Activated CD4-positive, CD25-positive, alpha-beta regulatory T cell (primary cell): ENCODE measurements at places on chromosomes 7 and 10.

DNA sequence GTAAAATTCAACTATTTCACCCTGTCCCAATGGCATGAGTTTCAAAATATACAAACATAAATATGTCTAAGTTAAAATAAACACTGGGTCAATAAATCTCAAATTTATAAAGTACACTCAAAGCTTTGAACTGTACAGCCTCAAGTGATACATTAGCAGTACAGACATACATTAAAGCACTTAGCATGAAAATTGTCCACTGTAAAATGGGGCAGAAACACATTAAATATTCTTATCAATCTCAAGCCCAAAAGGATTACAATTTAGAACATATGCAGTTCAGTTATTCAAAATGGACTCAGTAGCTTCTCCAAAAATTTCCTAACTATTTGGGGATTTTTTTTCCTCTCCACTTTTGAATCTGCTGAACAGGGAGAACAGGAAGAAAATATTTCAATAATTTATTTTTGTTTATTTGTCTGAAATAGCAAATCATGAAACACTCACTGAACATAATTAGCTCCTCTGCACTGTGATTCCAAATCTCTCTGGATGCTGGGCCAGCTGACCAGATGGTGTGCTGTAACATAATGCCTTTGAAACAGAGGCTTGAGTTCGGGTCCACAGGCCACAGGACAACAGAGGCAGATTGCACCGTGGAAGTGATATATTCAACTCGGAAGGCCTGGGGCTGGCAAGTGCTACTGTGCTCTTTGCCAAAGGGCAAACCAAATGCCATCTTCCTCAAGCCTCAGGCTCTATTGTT lies 248.9 kb upstream of the LRRN3 start:
- no peak for DNase-seq

- DNase-seq, result no peak
Observed at GRCh38 chr10:114059561-114059960, 15.9 kb downstream of the ADRB1 start.

- DNase-seq, result no peak
Observed at GRCh38 chr10:127972751-127973357, 66.0 kb downstream of the PTPRE start.

DNA sequence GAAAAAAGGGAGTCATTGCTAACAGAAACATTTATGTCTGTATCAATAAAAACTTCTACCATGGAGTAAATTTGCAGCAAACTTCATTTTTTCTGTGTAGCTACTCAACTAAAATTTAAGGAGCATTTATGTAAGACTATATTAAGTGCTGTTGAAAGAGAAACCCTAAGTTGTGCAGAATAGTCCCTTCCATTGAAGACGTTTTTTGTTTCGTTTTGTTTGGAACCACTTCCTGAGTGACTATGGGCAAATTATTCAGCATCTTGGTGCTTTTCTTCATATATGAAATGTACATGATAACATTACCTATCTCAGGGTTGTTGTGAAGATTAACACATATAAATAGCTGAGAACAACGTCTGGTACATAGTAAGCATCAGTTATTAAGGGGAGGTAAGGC lies 24.3 kb downstream of the SEM1 start:
- DNase-seq, result no peak

GRCh38 chr10:1654247-1654646 lies 83.1 kb downstream of the ADARB2 start:
- DNase-seq, result no peak

- DNase-seq, result peak; percentile 49
Observed at GRCh38 chr10:101829561-101830315, 11.5 kb upstream of the OGA start.

DNA sequence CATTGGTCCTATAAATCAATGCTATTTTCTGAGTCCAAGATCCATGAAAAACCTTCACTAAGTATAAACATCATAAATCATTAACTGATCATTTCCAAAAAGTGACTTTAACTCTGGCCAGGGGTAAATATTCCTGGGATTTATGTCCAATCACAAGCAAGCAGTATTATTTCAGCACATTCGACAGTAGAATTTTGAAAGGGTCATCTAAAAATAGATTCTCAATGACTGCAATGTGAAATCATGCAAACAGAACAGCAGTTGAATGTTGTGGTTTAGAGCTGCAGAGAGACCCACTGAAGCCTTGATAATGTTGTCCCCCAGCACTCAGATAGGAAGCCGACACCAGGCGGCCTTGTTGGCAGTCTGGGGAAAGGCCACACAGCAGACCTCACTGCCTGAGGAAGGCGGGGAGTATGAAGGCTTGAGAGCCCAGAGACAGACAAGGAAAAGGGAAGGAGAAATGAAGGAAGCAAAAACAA lies 38.1 kb downstream of the FAM107B start:
- DNase-seq, result no peak

DNA sequence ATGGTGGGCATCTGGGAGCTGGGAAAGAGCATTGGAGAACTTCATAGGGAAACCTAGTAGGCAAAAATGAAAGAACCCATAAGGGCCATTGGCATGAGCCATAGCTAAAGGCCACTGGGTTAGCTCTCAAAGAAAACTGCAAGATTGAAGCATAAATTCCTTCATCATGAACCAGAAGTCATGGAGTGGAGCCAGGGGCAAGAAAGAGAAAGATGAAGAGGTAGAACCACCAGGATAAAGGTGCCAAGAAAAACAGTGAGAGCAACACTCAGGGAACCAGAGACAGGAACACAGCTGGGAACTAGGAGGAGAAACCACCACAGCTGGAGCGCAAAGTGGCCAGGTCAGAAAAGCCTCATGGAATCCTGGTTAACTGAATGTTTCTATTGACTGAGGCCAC lies 11.5 kb upstream of the SGMS1 start:
- no peak for DNase-seq

DNA sequence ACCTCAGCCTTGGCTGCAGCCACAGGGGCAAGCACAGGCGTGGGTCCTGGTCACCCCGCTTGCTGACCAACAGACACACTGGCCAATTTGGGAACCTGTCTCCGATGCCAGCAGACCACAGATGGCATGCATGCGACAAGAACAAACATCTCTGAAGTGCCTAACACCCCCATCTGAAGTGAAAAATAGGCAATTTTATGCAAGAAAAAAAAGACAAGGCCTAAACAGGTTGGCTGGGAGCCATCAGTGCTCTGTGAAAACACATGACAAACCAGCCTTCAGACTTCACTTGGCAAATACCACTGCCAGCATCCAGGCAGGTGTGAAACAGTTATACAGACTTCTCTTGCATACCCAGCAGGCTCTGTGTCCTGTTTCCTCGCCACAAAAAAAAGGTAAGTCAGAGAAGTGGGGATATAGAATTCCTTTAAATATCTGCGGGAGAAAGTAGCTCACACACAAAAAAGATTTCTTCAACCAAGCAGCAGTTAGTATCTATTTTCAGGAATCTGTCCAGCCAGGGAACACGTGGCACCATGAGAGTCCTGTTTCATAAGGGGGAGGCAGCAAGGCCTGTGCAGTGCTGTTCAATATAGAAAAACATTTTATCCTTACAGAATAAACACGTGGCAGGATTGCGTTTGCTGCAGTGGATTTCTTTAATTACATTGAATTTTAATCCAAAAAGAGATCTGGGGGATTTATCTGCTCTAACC lies 293.4 kb upstream of the MKLN1 start:
- no peak for DNase-seq

DNA sequence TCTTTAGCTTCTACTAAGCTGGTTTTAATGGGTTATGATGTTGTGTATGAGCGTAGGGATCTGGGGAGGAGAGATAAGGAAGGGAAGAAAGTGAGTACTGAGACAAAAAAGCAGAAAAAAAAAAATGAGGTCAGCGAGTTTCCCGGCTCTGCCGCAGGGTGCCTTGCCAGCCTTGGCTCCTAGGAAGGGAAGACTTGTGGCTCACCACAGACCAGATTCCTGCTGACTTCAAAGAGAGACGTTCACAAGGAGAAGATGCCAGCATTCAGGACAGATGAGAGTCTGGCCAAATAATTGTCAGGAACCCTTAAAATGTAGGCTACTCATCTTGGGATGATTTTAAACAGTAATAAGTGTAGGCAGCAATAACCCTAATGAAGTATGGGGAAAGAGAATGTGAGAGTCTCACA lies 11.4 kb upstream of the FAS start:
- DNase-seq, result no peak

- DNase-seq, result no peak
Observed at GRCh38 chr7:137829337-137829992, 17.3 kb downstream of the DGKI start.

GRCh38 chr7:134174795-134175261 lies 47.7 kb downstream of the LRGUK start:
- no peak for DNase-seq

- no peak for DNase-seq
Observed at GRCh38 chr10:17871036-17871435, 61.9 kb downstream of the MRC1 start.

- DNase-seq, result no peak
Observed at GRCh38 chr10:49508654-49509053, 30.3 kb downstream of the ERCC6 start.

DNA sequence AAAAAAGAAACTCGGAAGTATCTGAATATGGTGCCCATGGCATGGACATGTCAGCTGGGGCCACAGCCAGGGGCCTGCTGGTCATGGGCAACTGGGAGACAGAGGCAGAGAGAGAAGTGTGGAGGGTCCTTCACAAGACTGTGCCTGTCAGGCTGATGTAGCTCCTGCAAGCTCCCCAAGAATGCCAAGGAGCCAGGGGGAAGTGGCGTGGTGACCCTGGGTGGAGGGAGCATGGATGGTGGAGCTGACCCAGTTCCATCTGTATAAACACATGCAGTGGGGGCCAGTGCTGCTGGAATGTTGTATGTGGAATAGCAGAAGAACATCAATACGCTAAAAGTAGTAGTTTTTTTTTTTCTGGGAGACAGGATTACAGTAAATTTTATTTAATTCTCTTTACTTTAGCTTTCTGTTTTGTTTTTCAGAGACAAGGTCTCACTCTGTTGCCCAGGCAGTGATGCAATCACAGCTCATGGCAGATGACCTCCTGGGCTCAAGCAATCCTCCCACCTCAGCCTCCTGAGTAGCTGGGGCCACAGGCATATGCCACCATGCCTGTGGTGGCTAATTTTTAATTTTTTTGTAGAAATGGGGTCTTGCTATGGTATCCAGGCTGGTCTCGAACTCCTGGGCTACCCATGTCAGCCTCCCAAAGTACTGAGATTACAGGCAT lies 10.5 kb upstream of the ZMIZ2 start:
- DNase-seq, result no peak

DNA sequence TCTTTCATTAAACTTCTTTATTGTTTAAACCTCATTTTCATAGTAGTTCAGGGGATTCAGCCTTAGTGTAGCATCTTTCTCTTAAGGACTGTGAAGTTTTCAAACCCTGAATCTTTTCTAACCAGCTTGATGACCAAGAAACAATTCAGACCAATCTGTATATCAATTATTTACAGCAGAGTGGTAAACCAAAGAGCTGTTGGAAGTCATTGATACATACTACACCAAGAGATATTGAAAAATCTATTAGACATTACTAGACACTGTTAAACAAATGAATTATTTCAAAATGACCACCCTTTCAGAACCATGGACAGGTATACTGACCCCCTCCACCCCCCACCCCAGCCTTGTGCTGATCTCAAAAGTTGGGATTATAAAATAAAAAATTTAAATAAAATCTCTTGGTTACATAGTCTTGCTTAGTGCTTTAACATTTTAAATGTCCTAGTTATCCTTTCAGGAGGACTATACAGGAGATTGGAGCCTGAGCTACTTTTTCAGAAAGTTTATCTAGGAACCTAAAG lies 143.9 kb upstream of the LSM8 start:
- DNase-seq, result no peak

- no peak for DNase-seq
Observed at GRCh38 chr10:22486431-22486830, 141.1 kb downstream of the SPAG6 start.

DNA sequence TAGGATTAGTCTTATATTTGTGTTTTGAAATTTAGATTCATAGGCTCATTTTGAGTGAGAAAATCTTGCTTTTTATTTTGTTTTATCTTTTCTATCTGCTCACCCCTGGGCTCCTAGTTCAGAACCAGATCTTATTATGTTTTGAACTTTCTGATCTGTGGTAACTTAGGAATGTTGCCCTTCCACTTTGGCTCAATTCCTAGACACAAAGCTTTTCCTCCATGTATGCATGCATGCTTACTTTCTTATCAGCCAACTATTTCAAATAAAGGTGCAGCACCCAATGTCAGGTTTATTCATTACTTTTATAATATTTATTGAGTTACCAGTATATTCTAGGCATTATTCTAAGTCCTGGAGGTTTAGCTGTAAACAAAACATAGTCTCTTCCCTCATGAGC lies 374.8 kb upstream of the KIAA1217 start:
- no peak for DNase-seq

GRCh38 chr10:127485153-127485857 lies 63.8 kb upstream of the NPS start:
- DNase-seq, result no peak

DNA sequence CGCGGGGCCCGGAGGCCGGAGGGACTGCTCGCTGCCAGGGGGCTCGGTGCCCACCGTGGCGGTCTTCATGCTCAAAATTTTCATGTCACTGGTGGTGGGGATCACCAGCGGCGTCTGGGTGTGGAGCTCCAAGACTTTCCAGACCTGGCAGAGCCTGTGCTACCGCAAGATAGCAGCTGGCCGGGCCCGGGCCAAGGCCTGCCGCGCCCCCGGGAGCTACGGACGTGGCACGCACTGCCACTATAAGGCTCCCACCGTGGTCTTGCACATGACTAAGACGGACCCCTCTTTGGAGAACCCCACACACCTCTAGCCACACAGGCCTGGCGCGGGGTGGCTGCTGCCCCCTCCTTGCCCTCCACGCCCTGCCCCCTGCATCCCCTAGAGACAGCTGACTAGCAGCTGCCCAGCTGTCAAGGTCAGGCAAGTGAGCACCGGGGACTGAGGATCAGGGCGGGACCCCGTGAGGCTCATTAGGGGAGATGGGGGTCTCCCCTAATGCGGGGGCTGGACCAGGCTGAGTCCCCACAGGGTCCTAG lies 2.0 kb downstream of the FZD9 start:
- DNase-seq, result no peak

- DNase-seq, result no peak
Observed at GRCh38 chr7:111532625-111533024, 29.7 kb downstream of the IMMP2L start.

GRCh38 chr7:55569269-55569663 lies 3.0 kb downstream of the VOPP1 start:
- DNase-seq, result no peak

DNA sequence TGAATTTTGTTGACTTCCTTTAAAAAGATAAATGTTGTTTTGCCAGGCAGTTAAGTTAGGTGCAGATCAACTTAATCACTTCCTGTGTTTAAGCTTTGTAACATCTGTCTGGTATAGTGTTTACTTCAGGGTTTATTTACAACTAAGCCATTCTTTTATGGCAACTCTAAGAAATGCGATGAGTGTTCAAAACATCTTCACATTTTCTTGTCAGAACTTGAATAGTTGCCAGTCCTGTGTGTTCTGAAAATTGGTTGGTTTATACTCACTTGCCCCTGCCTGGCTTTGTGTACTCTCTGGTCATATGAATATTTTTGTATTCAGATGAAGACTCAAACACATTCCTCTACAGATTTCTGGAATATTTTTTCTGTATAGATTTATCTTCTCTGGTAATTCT lies 327.2 kb downstream of the MDFIC start:
- DNase-seq, result no peak
